ENCODE measurements at places on chromosomes 6 and 20.

- no peak for DNase-seq
Observed at GRCh38 chr6:10886691-10887502, at the start of gene SYCP2L. Gene SYCP2L, plus strand, starts transcription at chr6:10887052. Its CDS starts 75 bp downstream, at chr6:10887127.

DNA sequence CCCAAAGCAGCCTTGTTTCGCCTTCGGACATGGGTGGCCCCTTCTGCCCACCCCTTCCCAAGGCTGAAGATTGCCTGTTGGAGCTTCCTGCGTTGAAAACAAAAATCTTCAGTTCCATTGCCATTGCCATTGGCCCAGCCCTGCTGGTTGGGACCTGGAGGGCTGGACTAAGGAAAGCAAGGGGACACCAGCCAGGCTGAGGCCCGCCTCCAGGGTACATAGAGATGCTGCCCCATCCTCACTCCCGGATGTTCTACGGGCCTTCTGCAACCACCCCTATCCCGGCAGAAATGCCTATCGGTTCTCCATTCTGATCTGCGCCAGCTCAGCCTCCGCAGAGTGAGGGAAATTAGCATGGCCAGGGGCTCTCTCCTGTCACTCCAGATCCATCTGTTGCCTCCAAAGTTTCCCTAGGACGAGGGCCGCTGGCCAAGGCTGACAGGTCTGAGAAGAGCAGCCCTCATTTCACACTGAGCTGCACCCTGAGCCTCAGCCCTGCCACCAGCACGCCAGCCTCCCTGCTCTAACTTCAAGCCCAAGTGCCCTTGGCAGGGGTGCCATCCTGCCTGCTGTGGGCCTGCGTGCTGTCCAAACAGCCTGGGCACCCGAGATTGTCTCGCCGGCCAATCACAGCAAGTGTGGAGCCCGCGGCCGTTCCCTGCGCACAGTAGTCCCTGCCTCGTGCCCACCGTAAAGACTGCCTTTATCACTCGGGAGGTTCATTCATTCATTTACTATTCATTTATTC lies 13.4 kb upstream of the STX16 start:
- no peak for DNase-seq

GRCh38 chr20:20553541-20553940 lies 158.9 kb downstream of the RALGAPA2 start:
- no peak for DNase-seq

DNA sequence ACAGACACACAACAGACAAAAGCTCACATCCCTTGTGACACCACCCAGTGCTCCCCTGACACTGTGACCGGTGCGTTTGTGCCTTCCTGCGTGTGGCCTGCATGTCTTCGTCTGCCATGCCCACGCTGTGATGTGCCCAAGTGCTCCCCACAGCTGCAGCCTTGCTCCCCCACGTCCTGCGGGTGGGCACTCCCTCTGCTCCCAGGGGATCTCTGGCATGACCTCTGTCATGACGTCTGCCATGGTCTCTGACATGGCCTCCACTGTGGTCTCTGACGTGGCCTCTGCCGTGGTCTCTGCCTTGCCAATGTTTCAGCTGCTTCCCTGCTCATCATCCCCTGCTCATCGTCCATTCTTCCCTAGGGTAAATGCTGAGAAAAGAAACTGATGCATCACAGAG lies 200.9 kb downstream of the DLL1 start:
- DNase-seq: no peak

- no peak for DNase-seq
Observed at GRCh38 chr6:42702200-42702599, 20.2 kb downstream of the PRPH2 start.

Data from left ventricle myocardium inferior (tissue), 1 donor.